Pancreas (tissue), 10 donors: ENCODE measurements at places on chromosomes 4 and X.
A peak's percentile ranks its signal among the peaks of the same experiment; 100 is the strongest.

DNA sequence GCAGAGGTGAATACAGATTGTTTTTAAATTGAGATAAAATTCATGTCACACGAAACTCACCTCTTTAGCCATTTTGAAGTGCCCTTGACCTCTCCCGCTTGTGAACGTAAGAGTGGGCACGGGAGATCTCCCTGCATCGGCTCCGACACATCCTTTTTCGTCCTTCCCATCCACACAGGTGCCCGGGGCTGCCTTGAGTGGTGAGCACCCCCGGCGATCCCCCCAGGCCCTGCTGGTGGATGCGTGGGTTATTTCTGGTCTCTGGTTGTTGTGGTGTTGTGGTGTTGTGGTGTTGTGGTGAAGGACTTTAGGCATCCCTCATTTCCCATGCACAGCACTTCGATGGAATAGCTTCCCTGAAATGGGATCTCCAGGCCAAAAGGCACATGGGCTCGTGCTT, 46.1 kb downstream of the PSAPL1 start:
- DNase-seq: no peak

- no peak for DNase-seq
Observed at GRCh38 chrX:77060572-77060971, 386.6 kb upstream of the FGF16 start.

DNA sequence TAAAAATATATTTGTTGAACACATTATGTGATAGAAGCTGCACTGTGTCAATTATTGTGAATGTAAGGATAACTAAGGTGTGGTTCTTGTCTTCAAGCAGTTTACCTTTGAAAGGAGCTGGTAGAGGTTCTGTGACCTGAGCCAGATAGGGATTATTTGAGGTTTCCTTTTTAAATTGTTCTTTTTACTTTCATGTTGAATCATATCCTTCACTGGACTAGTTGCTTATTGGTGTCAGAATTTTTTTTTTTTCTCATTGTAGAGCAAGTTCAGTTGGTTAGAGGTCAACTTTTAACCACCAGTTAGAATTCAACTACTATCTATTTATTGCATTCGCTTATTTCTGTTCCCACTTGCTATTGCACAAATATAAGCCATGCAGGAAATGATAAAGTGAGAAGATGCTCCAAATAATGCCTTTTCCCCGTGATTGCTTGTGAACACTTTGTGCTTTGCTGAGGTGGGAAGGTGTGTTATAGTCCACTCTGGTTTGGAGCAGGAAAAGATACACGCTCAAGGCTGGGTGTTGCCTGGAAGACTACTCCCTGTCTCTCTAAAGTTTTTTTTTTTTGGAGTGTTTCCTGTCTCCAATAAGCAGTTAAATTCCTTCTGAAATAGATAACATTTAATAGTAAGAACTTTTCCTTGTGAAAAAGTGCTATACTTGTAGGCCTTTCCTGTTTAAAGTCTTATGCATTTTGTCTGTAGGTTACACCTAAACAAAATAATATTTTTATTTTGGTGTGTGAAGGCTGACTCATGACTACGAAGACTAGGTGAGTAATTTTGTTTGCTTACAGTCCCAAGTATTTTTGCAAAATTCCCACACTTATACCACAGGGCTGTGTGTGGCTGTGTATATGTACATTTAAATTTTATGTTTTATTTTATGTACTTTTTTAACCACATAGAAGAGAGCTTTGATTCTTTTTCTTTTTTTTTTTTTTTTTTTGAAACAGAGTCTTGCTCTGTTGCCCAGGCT, 83.8 kb upstream of the LCORL start:
- no peak for DNase-seq

DNA sequence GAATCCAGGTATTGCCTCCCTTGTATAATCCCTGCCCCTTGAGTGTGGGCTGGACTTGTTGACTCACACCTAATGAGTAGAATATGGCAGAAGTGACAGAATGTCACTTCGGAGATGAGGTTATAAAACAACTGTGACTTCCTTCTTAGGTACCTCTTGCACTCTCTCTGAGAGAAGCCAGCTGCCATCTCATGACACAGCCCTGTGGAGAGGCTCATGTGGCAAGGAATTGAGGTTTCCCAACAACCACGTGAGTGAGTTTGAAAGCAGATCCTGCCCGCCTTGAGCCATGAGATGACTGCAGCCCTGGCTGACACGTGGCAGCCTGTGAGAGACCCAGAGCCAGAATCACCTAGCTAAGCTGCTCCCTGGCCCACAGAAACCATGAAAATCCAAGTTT, 13.5 kb downstream of the ASB11 start:
- peak; percentile 73 for DNase-seq

- DNase-seq: no peak
Observed at GRCh38 chr4:159062381-159062780, 40.5 kb upstream of the RAPGEF2 start.

DNA sequence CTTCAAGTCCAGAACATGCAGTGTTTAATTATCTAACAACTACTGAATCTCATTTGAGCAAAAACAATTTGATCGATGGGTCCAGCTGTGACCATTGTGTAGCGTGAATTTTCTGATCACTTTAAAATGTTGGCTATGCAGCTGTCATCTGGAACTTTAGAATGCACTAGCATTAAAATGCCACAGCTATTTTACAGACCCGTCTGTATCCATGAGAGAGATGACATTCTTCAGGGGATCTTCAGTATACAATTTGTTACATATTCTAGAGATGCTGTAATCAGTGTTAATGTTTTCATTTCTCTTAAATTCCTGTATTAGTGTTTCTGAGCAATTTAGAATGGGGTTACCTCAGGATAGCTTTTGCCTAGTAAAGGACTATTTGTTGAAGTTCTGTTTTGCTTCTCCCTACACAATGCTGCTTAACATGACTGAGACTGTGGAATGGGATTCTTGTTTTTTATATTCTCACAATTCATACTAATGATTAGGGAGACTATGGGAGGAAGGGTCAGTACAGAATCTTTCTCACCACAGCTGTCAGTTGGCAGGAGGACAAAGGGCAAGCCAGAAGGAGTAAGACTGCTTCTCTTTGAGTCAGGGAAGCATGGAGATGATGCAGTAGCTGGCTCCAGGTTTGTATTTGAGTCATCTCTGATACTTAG, 13.2 kb upstream of the CTSO start:
- no peak for DNase-seq

- DNase-seq: no peak
Observed at GRCh38 chrX:119885554-119886428, 9.9 kb upstream of the AKAP14 start.

DNA sequence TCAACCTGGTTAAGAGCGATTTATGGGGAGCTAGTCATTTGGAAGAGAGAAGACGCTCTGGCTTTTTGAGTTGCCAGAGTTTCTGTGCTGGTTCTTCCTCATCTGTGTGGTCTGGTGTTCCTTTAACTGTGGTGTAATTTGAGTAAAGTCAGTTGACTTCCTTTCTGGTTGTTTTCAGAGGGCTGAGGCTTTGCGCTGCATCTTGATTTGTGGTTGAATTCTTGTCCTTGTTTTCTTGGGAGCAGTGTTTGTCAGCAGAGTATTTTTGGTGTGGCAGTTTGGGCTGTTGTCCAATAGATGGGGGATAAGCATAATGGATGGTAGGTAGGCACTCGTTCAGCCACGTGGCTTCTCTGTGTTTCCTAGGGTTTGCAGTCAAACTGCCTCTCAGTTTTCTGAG, 2143.2 kb upstream of the TENM3 start:
- no peak for DNase-seq

- DNase-seq: no peak
Observed at GRCh38 chrX:22803353-22803752, 196.4 kb upstream of the DDX53 start.

DNA sequence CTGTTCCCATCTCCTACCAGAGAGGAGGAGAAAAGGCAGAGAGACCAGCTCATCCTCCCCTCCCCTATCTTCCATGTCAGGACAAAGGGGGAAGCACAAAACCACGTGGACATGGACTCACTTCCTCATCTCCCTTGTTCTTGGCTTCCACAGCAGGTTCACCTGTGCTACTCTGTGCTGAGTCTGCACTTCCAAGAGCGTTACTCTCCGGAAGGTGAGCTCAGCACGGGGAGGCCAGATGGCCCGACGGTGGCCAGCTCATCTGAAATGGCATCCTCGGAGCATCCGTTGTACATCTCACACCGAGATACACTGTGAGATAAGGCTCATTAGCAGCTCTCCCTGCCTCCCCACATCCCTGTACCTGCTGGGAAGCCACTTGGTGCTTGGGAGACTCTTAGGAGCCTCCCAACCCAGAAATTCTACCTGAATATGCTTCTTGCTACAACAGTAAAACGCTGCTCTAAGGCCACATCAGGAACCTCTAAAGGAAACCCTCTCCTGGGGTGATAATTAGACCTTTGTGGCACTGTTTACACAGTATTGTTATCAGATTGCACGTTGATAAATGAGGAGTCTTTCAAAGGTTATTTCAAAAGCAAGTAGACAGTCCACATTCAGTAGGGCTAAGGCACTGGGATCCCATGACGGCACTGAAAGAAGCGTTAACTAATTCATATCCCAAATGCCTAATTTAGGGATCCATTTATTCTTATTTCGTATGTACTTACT, 19.4 kb downstream of the LGI2 start:
- peak; percentile 6 for DNase-seq

- no peak for DNase-seq
Observed at GRCh38 chr4:132240081-132240480, 909.0 kb upstream of the PCDH10 start.

GRCh38 chr4:182062458-182062857, 180.7 kb upstream of the TENM3 start:
- DNase-seq: no peak

- DNase-seq: no peak
Observed at GRCh38 chr4:40395166-40395900, 60.2 kb downstream of the CHRNA9 start.

- DNase-seq: no peak
Observed at GRCh38 chrX:72271091-72271788, 5.8 kb downstream of the RPS4X start.

- DNase-seq: no peak
Observed at GRCh38 chrX:350148-350533, 31.5 kb upstream of the GTPBP6 start.

GRCh38 chrX:9233141-9233540, 199.2 kb upstream of the FAM9B start:
- DNase-seq: no peak

DNA sequence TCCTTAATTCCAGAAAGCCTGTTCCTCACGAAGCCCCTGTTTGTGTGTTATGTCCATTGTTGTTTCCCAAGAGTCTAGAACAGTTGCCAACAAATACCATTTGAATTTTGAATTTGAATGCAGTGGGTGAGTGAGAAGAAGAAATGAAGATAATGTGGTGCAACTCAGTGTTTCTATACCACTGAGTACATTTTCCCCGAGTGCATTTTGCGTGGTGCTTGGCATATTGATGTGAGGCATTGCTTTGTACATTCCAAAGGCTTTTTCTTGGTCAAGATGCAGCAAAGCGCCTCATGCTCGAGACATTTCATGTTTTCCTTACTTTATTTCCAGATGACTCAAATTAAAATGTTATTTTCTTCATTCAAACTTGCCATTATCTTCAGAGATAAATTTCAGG, 253.1 kb upstream of the RPS6KA3 start:
- DNase-seq: no peak

GRCh38 chrX:9324676-9325075, 140.2 kb upstream of the TBL1X start:
- no peak for DNase-seq

GRCh38 chr4:129344058-129344457, 248.1 kb downstream of the C4orf33 start:
- no peak for DNase-seq

GRCh38 chrX:124925681-124926080, 394.0 kb upstream of the TEX13C start:
- no peak for DNase-seq

GRCh38 chrX:23932046-23932445, 24.2 kb downstream of the CXorf58 start:
- DNase-seq: no peak

DNA sequence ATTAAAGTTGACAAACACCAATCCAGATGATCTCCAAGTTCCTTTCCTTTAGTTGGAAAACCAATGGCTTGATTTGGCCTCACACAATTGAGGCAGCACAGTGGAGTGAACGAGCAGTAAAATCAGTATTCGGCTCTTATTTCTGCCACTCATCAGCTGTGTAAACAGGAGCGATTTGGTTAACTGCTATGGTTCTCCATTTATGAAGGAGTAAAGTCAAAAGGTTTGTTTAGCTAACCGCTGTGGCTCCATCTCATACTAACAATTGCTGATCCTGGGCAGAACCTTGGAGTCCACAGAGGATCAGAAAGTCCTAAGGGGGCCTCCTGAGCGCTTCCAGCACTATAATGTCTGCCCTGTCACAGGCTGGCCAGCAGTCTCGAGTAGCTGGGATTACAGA, 54.5 kb upstream of the EXOC1L start:
- DNase-seq: no peak

DNA sequence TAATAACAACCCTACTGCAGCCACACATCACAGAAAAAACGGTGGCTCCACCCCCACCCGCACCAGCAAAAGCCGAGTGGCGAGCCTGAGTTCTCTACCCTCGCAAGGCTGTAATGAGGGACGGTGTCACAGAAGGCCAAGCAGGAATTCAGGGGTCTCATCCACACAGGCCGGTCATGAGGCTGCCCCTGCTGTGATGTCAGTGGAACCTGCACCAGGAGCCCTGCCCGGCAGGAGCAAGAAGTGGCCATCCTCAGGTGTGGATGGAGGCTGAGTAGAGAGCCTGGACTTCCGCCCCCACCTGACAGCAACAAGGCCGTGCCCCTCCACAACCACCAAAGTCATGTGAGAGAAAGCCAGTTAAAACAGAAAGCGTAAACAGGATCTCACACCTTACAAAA, 20.6 kb downstream of the LYAR start:
- DNase-seq: no peak

DNA sequence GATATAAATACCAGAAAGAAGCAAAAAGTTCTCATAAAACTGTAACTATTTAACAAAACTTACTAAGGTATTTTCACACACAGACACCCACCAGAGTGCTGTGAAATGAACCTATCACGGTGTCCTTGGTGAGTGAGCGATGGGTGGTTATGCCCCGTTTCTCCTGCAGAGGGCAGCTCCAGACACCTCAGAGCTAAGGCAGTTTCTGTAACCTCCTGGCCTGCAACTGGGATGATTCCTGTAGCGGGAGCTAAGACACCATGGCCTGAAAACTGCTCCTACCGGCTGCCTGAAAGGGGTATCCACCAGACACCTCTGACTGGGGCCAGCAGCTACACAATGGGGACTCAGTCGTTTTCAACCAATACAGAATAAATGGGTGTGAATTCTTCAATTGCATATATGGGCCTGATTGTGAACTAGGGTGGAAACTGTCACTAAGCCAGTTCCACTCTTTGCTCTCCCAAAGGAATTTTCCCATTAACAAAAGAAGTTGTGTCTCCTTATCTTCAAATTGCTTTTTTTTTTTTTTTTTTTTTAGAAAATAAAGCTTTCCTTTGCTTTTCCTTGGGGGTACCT, 2375.8 kb upstream of the TENM3 start:
- peak; percentile 50 for DNase-seq

GRCh38 chr4:107255596-107255995, 219.5 kb upstream of the DKK2 start:
- DNase-seq: no peak
